ENCODE measurements at places on chromosomes 2 and 18.
A peak's percentile ranks its signal among the peaks of the same experiment; 100 is the strongest.

GRCh38 chr2:25576596-25576995, 96.8 kb downstream of the DTNB start:
- no peak for DNase-seq

GRCh38 chr2:70715071-70715985, 52.7 kb downstream of the ADD2 start:
- no peak for DNase-seq

DNA sequence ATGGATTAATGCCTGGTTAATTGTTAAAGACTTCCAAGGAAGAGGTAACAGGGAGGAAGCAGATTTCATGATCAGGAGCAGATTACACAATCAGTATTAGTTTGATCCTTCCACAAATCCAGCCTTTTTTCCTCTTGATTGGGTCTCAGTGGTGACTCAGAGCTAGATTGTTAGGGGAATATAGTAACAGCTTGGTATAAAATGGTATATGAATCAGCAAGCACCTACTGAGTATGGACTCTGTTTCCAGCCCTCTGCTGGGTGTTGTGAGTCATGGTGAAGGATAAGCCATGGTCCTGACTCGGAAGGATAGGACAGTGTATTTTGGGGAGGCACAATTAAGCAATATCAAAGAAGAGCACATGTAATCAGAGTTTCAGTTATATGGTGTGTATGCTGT, 272.4 kb upstream of the DPP10 start:
- DNase-seq = peak; percentile 28

DNA sequence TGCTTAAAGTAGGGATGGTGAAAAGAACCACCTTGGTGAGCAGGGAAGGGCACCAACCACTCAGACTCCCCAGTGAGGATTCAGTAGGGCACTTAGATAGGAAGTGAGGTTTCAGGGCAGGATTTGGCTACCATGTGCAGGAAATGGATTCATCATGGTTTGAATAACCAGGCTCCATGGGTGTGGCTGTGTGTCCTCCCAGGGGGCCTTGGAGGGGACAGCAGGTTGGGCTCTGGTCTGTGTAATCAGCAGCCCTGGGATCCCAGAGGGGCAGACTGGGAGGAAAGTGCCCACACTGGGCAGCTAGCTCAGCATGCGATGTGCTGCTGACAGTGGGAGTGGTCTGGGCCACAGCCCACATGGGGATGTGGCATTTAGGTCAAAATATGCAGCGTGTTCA, 224.6 kb downstream of the CELF4 start:
- DNase-seq = no peak

Data from DMS53 (cell line).